ENCODE measurements at places on chromosomes 3 and 15.

DNA sequence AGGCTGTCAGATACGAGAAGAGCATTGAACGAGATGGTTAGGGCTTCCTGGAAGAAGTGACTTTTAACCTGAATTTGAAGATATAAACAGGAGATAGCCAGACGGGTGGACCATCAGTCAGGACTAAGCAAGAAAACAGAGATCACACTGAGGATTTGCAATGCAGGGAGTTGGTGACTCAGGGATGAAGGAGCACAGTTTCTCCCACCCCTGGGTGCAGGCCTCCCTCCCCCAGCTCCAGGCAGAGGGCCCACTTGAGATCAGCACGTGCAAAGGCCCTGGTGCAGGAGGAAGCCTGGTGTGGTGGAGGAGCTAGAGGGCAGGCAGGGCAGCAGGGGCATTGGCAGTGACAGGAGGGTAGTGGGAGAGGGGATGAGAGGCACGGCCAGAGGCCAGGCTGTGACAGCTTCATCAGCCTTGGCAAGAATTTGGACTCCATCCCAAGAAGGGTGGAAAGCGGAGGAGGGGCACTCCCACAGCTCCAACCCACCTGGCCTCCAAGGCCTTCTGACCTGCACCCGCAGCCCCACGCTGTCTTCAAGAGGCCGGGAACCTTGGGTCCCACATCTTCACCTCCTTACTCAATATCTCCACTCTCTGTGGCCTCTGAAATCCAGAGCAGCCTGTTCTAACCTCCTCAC, 8.7 kb upstream of the PCSK6 start:
- DNase-seq, result no peak

DNA sequence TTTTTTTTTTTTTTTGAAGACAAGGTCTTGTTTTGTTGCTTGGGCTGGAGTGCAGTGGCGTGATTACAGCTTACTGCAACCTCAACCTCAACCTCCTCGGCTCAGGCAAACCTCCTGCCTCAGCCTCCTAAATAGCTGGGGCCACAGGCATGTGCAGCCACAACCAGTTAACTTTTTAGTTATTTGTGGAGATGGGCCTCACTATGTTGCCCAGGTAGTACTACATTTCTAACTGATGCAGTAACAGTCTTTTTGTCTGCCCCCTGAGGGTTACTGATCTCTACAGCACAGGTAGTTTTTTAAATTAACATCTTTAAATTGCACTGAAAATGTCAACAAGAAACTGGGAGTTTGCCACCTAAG, 3.4 kb upstream of the LMLN start:
- no peak for DNase-seq

DNA sequence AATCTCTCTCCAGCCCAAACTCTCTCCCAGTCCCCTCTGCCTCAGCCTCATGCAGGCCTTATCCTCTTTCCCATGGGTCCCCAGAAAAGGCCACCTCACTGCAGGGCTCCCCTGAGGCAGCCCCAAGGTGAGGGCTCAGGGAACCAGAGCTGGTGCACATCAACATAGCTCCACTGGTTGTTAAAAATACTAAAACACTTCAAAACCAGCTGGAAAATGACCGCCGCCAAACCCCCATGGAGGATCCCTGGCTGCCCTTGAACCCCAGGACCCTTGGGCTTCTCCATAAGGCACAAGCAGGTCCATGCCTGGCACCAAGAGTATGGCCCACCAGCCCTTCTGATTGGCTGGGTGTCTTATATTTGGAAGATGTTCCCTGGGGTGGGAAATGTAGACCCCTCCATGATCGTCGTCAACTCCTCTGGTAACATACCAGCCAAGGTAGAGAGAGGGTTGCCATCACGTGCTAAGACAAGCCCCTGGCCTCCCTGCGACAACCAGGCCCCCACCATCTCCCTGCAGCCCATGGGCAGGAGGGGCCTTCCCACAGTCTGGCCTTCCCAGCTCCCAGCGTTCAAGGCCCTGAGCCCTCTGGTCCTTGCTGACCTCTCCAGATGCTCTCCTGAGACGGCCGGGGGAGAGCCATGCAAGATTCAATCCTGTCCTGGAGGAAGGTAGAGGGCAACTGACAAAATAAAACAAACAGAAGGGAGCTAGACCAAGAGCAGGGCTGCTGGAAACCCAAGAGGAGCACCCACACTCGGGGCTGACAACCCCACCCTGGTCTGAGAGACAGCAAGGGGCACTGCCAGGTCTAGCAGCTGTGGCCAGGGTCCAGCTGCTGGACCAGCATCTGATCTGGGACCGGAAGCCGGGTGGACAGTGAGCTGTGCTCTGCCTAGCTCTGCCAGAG, 132.1 kb upstream of the PRR20G start:
- DNase-seq, result no peak

GRCh38 chr15:76342058-76342381, 5.4 kb downstream of the ISL2 start:
- DNase-seq, result no peak

DNA sequence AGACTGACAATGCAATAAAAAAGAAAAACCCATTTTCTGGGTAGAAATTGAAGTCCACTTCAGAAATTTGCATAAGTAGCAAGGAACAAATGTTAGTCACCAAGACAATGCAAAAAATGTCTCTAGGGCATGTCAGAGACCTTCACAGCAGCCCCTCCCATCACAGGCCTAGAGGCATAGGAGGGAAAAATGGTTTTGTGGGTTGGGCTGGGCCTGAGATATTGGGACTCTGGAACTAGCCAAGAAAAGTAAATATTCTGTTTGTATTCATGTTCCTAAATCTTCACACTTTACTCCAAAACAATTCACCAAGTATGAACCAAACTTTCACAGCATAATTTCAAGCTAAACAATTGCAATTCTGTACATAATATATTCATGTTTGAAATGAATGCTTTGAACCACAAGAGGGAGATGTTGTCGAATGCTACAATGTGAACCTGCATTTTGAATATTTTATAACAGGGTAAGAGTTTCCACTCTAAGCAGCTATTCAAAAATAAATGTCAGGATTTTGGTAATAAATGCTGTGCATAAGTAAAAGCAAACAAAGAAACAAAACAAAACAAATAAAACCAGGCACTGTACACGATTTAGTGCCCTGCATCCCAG, 429.2 kb downstream of the OTOL1 start:
- DNase-seq, result peak; percentile 34

- no peak for DNase-seq
Measured at GRCh38 chr3:168269001-168269400, 173.3 kb upstream of the GOLIM4 start.

DNA sequence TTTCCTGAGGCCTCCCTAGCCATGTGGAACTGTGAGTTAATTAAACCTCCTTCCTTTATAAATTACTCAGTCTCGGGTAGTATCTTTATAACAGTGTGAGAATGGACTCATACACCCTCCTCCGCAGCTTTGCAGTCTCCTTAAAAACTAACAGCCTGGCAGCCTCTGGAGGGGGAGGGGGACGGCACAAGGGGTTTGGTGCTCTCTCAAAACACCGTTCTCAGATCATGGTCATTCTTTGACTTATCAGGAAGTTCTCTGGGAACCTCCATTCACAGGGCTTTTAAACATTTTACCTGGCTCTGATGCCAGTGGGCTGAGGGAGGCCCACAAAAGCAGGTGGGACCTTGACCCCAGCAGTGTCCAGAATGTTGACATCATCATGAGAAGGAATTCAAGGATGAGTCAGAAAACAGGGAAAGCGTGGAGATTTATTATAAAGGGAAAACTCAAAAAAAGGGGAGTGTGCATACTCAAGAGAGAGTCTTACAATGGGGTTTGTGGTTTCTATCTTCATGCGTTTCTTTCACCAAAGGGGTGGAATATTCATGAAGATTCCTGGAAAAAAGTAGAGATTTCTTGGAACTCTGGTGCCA, 43.9 kb downstream of the ONECUT1 start:
- DNase-seq, result no peak

- DNase-seq, result no peak
Measured at GRCh38 chr15:61890106-61890505, 170.1 kb downstream of the VPS13C start.

DNA sequence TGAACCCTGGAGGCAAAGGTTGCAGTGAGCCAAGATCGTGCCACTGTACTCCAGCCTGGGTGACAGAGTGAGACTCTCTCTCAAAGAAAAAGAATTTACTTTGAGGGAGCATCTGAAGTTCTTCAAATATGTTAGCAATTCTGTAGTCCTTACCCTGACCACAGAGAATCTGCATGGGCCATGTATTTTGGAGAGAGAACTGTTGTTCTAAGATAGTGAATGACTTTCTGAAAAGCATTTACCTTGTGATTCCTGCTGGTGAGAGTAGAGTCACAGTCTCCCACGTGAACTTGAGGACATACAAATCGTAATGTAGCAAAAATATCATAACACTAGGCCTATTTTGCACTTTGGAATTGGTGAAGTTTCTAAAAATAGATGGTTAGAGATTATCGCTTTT, 3.9 kb downstream of the BRK1 start:
- no peak for DNase-seq

- no peak for DNase-seq
Measured at GRCh38 chr15:74339371-74339770, 28.1 kb downstream of the CYP11A1 start.

DNA sequence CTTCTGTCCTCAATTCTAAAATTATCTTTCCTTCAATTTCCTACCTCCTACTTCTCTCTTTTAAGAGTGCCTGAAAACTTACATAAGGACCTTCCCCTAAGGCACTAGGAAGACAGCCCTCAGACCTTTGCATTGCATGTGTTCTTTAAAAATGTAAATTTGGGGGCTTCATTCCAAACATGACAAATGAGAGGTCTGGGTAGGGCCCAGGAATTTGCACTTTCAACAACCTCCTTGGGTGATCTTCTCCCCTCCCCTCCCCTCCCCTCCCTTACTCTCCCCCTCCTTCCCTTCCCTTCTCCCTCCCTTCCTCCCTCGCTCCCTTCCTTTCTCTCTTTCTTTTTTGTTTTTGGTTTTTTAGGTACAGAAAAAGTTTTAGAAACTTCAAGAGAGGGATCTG, 18.7 kb downstream of the USF3 start:
- DNase-seq, result no peak

- DNase-seq, result no peak
Measured at GRCh38 chr3:3589715-3590130, 209.5 kb upstream of the LRRN1 start.

DNA sequence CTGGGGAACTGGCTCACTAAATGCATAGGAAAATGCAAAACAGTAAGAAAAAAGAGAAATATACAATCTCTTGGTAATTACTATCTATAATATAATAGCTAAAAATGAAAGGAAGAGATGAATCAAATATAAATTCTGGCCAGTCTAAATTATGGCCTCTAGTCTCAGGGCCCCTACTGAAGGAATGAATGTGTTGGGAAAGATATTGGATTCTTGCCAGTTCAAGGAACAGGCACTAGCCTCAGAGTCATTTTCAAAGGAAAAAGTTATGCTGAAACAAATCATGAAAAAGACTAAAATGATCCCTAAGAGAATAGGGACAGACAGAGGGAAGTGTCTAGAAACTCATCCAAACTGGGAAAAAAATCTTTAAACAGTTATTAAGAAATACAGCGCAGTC, 62.4 kb downstream of the C3orf80 start:
- DNase-seq, result peak; percentile 13

- no peak for DNase-seq
Measured at GRCh38 chr15:73583544-73583943, 49.6 kb downstream of the NPTN start.

- no peak for DNase-seq
Measured at GRCh38 chr3:53772562-53772961, 73.7 kb downstream of the CHDH start.

- no peak for DNase-seq
Measured at GRCh38 chr3:177536873-177537272, 339.6 kb upstream of the TBL1XR1 start.

- no peak for DNase-seq
Measured at GRCh38 chr15:98369081-98369716, 279.1 kb upstream of the IGF1R start.

GRCh38 chr3:129106866-129107565, 14.6 kb downstream of the RAB43 start:
- DNase-seq, result no peak

DNA sequence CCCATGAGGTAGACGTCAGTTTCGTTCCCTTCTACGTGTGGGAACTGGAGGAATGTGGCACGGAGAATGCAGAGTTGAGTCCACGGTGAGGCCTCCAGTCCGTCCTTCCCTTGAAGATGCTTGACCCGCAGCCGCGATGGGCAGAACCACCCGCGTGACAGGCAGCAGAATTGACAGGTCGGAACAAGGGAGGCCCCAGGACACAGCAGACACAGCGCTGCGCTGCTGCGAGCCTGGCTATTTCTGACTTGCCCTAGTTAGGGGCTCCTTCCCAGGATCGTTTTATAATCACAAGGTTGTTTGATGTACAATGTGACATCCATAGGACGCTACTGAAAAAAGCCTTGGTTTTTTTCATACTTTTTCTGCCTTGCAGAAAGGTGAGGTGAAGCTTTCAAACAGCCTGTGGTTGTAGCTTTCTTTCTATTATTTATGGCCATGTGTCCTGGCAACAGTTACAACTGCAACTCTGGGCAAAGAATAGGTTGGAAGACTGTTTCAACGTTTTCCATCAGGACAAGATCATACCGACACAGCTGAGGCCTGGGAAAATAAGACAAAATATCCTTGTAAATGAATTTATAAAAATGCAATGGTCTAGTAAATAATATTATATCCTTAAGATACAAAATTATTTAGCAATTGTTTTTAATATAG, 9.6 kb upstream of the TMEM41A start:
- no peak for DNase-seq

GRCh38 chr15:57578288-57578900, 13.3 kb upstream of the MYZAP start:
- DNase-seq, result no peak

GRCh38 chr3:33914731-33915379, 116.4 kb downstream of the PDCD6IP start:
- DNase-seq, result peak; percentile 21
